Mesenchymal stem cell (in vitro differentiated cells and primary cell): ENCODE measurements at places on chromosomes 7 and 10.

GRCh38 chr10:25575343-25575742, 358.7 kb upstream of the MYO3A start:
- DNase-seq: no peak

GRCh38 chr10:121356183-121356582, 242.1 kb downstream of the FGFR2 start:
- DNase-seq: no peak

DNA sequence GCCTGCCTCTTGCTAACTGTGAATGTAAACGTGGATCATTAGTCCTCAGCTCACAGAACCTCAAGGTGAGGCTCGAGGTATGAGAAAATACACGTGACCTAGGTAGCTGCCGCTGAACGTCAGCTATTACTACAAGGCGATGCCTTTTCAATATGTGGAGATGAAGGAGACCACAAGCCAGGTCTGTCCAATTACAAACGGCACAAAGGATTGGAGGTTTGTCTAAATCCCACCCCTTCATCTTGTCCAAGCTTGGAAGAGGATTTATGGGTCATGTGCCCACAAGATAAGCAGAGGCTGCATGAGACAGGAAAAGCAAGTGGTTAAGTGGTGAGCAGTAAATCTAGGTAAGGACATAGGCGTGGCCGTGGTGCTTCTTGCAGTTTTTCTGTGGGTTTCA, 3.4 kb downstream of the H2BK1 start:
- no peak for DNase-seq

DNA sequence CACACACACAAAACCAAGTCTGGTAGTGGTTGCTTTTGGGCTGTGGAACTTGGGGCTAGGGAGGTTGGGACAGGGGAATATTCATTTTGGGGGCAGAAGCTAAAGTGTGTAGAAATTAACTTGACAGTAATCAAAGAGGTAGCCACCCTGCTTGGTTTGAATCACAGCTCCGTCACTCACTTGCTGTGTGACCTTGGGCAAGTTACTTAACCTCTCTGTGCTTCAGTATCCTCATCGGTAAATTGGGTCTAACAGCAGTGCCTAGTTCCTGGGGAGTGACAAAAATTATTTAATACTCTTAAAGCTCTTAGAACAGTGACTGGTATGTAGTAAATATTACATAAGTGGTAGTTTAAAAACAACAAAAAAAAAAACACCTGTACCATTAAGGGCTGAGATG, 489.8 kb downstream of the SDK1 start:
- no peak for DNase-seq

GRCh38 chr10:8721650-8722049, 667.2 kb downstream of the GATA3 start:
- DNase-seq: peak; percentile 20

DNA sequence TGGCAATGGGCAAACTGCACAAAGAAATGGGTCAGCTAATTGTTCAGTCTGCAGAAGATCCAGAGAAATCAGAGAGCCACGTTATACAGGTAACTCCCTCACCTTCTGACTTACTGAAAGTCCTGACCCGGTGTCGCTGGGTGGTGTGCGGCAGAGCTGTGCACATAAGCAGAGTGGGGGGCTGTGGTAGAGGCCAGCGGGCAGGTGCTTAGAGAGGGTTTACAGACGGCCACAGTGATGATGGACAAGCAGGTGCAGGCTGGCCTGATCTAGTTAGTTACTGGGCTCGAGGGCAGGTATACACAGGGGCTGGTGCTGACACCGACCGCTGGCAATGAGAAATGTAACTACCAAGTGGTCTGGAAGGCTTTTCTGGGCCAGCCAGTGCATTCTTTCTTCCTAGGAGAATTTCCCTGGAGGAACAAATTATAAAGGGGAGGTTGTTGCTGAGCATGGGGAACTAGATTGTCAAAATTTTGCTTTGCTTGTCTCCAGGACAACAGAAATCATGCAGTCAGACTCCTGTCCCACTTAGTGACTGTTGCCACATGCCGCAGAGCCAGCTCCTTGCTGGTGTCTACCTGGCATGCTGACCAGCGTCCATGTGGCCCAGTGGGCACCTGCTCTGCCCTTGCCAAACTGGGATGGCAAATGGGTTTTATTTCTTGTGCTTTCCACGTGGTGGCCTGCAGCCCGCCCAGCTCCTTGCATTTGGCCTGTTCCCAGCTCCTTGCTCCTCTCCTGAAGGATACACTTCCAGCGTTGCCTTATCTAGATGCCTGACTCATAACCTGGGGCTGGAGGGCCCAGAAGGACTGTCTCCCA, 28.8 kb downstream of the DENND10 start:
- DNase-seq: no peak

DNA sequence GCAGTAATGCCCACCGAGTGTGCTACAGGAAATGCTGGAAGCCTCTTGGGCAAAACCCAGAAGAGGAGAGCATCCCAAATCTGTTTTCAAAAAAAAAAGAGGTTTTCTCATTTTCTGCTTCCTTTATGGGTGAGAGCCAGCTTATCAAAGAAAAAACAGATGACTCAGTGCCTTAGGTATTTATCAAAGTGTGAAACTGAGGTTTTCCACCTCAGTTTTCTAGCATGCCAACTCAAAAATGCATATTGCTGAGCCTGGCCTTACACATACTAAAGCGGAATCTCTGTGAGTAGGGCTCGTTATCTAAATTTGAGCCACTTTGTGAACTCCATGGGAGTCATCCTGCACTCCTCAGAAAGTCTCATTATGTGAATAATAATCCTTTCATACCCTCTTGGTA, 705.1 kb downstream of the SUGCT start:
- no peak for DNase-seq
